ENCODE measurements at places on chromosomes 7 and 10. TPM values are rescaled to one million over a fixed set of nuclear protein-coding genes. Genes with fewer than 3 reads are reported as not detected.

PLEKHA1 gene
- total RNA-seq = 13.2 TPM

OR2A5 gene
- not detected for total RNA-seq

TACR2 gene
- not detected for total RNA-seq

CYP2C18 gene
- total RNA-seq = not detected

LIPK gene
- not detected for total RNA-seq

PLA2G12B gene
- total RNA-seq = not detected

ZPBP gene
- not detected for total RNA-seq

MYL7 gene
- not detected for total RNA-seq

POMZP3 gene
- not detected for total RNA-seq

BTRC gene
- 3.4 TPM for total RNA-seq
